ENCODE measurements at places on chromosomes 1 and 21.

GRCh38 chr1:231706934-231707333 is 80.3 kb downstream of the DISC1 start:
- no peak for DNase-seq

DNA sequence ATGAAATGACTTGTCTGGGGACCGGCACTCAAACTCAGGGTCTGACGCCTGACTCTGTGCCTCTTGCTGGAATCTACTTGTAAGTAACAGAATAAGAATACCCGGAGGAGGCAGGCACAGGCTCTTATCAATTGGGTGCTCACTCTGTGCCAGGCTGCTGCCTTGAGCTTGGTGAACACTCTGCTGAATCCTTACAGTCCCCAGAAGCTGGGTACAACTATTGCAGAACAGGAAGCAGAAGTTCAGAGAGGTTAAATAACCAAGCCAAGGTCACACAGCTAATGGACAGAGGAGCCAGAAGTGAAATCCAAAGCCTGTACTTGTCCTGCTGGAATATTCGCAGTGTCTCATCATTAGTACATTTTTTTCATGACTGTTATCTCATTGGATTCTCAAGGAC is 86.0 kb downstream of the EPHB2 start:
- DNase-seq = no peak

- DNase-seq = no peak
Measured at GRCh38 chr1:10171105-10171767, 39.1 kb upstream of the KIF1B start.

GRCh38 chr1:240192851-240193250 is 101.2 kb downstream of the FMN2 start:
- DNase-seq = no peak

- DNase-seq = no peak
Measured at GRCh38 chr1:26702680-26703038, 6.8 kb downstream of the ARID1A start.

- no peak for DNase-seq
Measured at GRCh38 chr1:112460615-112461014, 48.1 kb upstream of the WNT2B start.

GRCh38 chr1:96418969-96419368 is 302.6 kb upstream of the PTBP2 start:
- no peak for DNase-seq

DNA sequence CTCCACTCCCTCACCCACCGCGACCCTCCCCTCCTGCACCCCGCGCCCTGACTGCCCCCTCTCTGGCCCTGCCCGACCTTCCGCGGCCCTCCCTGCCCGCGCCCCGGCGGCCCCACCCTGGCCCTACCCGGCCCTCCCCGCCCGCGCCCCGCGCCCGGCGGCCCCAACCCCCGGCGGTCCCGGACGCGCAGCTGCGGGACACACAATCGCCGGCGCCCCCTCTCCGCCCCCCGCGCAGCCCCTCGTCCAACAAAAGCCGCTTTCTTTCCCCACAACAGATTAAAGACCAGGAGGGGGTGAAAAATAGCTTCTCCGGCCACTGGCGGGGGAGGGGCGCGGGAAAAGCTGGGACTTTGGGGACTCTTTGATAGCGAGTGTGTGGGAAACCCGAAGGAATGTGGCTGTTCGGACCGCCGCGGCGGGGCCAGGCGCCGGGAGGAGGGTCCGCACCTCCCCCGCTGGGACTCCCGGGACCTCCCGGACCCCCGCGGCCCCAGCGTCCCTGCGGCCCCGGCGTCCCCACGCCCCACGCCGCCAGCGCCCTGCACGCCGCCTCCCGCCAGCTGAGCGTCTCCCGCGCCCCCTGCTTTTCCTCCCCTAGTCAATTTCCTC is 8.8 kb upstream of the ID3 start:
- DNase-seq = no peak

DNA sequence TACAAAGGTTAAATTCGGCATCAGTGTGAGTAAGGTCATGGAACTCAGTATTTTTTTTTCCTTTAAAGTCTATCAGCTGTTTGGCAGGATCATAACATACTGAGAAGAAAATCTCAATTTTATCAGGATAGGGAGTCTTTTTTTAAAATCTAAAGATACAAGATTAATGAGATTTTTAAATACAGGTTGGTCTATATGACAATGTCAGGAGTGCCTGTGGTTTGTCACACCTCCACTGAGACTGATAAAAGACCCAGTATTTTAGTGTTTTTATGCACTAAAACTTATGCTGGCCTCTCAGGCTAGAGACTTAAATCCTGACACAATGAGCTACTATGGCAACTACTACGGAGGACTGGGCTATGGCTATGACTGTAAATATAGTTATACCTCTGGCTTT is at the start of gene KRTAP20-3:
Gene KRTAP20-3 (plus strand): TSS at position 301 of the 400 bp plus-strand sequence.
- DNase-seq = no peak

- no peak for DNase-seq
Measured at GRCh38 chr21:45982092-45982757, 655 bp downstream of the COL6A1 start.

GRCh38 chr1:180057883-180058396 is 96.7 kb upstream of the QSOX1 start:
- no peak for DNase-seq

DNA sequence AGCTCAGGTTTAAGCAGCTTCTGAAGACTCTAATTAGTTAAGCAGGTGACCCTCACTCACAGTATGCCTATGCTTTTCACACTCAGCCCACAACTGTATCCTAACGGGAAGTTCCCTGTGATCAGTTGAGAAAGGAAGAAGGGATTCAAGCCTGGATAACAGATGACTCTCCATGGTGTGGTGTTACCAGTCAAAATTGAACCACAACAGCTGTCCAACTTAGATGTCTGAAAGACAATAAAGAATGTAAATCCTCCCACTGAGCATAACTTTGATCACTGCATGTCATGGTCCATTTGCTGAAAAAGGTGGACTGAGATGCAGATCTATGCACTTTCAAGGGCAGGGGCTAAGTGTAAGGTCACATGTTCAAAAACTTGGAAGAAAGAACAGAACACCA is 32.3 kb upstream of the DIPK1A start:
- no peak for DNase-seq

DNA sequence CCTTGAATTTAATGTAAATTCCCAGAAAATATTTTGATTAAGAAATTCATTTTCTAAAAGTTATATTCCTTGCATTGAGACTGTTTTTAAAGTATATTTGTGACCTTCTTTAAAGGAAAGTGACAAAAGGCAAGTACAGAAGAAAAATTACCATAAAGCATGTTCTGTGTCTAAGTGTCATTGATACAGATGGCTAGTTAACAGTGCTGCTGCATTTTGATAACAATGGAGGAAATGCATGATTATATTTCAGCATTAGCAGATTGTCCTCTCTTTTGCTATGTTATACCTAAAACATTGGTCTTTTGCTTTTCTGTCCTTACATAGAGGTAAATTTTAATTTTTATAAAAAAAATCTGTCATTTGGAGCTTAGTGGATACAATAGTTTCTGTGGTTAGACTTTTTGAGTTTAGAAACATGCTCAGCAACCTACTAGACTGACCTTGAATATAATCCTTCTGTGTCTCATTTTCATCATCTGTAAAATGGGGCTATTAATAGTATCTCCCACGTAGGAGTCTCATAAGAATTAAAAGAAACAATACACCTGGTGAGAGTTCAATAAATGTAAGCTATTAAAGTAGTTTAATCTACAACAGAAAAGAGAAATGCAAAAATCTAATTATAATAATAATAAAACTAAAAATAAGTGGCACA is 51.1 kb upstream of the RGS21 start:
- DNase-seq = no peak

GRCh38 chr1:244297616-244298015 is 154.1 kb downstream of the ADSS2 start:
- no peak for DNase-seq

- DNase-seq = no peak
Measured at GRCh38 chr1:172427191-172427590, 6.7 kb downstream of the C1orf105 start.

- DNase-seq = no peak
Measured at GRCh38 chr1:222552882-222553281, 5.0 kb upstream of the HHIPL2 start.

GRCh38 chr1:200958597-200958996 is 63.9 kb downstream of the INAVA start:
- peak; percentile 85 for DNase-seq

DNA sequence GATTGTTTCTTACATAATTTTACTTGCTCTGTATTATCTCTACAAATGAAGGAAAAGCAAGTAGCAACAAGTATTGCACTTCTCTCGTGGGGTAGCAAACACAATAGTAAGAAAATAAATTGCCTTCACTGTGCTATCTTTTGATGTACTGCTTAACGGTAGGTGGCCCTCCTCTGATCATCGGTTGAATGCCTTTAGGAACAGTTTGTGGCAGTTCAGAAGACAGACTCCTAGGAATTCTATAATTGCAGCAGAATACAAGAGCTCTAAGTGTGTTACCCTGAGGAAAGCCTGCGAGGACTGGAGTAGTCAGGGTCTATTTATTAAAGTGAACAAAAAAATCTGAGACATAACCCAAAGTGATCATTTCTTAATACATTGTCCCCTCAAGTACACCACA is 1135.9 kb downstream of the KCNT2 start:
- no peak for DNase-seq

- DNase-seq = no peak
Measured at GRCh38 chr1:56790036-56790435, 29.2 kb downstream of the FYB2 start.

- DNase-seq = no peak
Measured at GRCh38 chr1:47683401-47683800, 245.6 kb downstream of the FOXD2 start.

- no peak for DNase-seq
Measured at GRCh38 chr1:63051356-63051755, 267.4 kb downstream of the ATG4C start.

GRCh38 chr1:34013958-34014737 is 150.3 kb downstream of the HMGB4 start:
- DNase-seq = no peak

- DNase-seq = no peak
Measured at GRCh38 chr1:25099343-25099951, 132.9 kb downstream of the SYF2 start.

DNA sequence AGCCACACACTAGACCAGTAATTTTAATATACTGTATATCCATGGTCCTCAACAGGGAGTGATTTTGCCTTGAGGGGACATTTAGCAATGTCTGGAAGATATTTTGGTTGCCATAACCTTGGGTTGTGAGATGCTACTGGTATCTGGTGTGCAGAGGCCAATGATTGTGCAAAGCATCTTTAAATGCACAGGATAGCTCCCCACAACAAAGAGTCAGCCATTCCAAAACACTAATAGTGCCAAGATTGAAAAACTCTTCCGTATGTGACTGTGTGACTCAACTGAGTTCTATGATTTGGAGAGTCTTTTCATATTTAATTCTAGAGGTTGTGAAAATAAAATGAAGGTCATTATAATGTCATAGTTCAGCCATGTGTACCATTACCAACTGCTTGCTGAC is 141.4 kb upstream of the CACYBP start:
- DNase-seq = no peak

- DNase-seq = no peak
Measured at GRCh38 chr1:12504601-12505000, 113.4 kb downstream of the DHRS3 start.

GRCh38 chr21:28342212-28342810 is 650.4 kb downstream of the LTN1 start:
- no peak for DNase-seq

DNA sequence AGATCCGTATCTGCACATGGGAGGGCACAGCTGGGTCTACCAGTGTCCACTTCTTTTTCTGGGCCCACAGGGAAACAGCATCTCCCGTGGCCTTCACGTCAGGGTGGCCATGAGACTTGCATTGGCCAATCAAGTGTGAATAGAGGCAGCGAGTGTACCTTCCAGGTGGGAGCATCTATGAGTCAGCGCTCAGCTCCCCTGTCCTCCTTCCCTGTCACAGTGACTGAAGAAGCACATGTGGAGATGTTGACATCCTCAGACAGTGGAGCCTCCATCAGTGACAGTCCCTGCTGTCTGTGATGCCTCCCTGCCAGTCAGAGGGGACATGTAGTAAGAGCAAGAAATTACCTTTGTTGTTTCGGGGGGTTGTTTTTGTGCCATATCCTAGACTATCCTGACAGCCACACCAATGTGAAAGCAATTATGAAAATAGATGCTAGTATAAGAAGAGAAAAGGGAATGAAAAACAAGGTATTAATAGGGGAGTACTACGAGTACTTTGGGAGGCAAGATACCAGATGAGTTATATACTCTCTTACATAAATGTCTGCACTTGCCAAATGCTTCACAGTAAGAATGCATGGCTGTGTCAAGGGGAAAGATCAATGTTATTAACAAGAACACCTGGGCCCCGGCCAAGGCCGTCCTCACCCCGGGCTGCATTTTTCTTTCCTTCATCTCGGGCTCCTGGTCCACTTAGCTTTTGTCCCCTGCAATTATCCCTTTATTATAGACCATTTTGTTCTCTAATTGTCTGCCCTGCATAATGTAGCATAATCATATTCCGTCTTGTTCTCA is 86.0 kb downstream of the MATN1 start:
- no peak for DNase-seq

- DNase-seq = no peak
Measured at GRCh38 chr1:241423541-241424479, 66.8 kb upstream of the RGS7 start.

- no peak for DNase-seq
Measured at GRCh38 chr1:12616709-12617373, 1.2 kb downstream of the DHRS3 start.

DNA sequence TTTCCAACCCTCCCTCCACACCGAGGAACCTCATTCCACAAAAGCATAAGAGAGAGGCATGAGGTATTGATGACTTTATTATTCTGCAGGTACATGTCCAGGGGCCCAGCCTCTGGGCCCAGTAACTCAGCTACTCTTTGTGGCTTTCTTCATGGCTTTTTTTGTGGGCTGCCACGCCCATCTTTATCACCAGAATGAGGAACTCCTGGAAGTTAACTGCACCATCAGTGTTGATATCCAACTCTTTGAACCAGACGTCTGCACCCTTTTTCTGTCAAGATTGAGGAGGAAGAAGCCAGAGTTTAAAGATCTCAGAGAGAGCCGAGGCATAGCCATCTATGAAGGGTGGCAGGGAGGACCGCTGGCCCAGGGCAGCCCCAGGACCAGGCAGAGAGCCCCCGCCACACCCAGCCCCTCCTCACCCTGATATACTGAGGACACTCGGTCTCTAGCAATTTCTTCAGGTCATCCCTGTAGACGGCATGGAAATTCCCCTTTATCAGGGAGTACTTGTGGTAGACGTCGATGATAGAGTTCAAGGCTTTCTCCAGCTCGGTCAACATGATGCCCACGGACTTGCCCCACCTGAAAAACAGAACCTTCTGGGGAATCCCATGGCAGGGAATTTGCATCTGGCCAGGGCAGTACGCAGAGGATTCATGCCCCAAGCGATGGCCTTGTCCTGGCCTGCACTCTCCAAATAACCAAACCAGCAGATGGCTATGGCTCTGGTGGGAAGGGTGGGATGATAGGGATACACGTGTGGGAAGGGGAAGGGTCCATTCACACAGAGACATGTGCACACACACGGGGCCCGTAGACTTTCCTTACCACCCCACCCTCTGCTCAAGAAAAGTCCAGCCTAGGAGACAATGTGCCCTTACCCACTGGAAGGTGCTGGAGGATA is 647 bp downstream of the S100A8 start:
- DNase-seq = no peak

- no peak for DNase-seq
Measured at GRCh38 chr1:111471012-111471411, 2.8 kb upstream of the C1orf162 start.

GRCh38 chr1:153353226-153353947 is 4.3 kb upstream of the S100A9 start:
- no peak for DNase-seq

GRCh38 chr1:40257688-40258444 is at the start of gene ZMPSTE24:
Gene ZMPSTE24 (plus strand): TSS chr1:40258236. CDS start chr1:40258272, 36 bp downstream.
- DNase-seq = peak; percentile 98

All from chondrocyte (in vitro differentiated cells).